ENCODE measurements at places on chromosomes 2 and 18.

- DNase-seq, result no peak
Observed at GRCh38 chr18:30192216-30192615, 850.3 kb downstream of the DSC3 start.

GRCh38 chr2:179825494-179825893 is 35.9 kb downstream of the ZNF385B start:
- no peak for DNase-seq

GRCh38 chr2:33791625-33792024 is 192.5 kb upstream of the FAM98A start:
- DNase-seq, result no peak

DNA sequence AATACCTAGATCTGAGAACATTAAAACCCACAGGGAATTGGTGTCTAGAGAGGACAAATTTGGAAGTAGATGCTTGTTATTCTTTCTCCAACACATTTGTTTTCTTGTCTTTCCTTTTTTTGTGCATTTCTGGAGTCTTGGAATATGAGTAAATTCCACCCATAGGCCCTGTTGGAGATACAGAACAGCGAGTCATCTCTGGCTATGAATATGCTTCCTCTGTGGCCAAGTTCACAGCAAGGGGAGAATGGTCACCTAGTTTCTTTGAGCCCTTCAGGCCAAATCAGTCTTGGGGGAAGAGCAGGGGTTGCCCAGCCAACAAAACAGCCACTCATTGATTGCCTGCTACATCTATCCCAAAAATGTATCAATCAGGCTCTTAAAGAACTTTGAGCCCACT is 31.3 kb downstream of the SP140L start:
- DNase-seq, result no peak

GRCh38 chr18:3451989-3452749 is 2.2 kb downstream of the TGIF1 start:
- peak; percentile 65 for DNase-seq

DNA sequence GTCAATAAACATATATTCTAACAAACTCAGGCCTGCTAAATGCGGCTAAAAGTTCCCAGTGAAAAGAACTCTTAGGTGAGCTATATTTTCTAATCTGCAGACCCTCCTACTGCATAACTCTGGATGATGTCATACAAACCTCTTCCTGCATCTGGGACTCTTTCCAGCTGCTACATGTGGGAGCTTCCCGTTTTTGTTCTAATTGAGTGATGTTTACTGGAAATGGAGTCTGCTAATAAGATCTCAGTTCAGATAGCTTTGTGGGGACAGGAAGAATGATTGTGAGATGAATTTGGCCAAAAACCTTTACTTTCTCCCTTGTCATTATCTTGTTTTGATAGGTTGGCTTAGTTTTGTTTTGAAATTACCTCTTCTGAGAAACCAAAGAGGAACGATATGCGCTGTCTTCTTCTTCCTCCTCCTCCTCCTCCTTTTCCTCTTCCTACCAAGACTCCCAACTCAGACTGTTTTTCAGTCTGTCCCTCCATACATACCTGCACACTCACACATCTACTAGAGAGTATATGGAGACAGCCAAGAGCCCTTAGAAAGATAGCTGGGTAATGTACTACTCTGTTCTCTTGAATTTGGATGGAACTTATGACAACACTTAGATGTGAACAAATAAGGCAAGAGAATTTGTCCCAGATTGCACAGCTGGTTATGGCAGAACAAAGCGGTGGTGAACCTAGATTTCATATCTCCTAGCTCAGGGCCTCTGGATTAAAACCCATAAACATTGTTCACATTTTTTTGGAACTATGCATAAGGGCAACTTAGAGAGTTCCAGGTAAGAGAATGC is 39.8 kb upstream of the AAK1 start:
- peak; percentile 80 for DNase-seq

GRCh38 chr2:198546122-198546521 is 741.7 kb downstream of the PLCL1 start:
- DNase-seq, result no peak

GRCh38 chr2:25032094-25032493 is 9.8 kb upstream of the EFR3B start:
- no peak for DNase-seq

DNA sequence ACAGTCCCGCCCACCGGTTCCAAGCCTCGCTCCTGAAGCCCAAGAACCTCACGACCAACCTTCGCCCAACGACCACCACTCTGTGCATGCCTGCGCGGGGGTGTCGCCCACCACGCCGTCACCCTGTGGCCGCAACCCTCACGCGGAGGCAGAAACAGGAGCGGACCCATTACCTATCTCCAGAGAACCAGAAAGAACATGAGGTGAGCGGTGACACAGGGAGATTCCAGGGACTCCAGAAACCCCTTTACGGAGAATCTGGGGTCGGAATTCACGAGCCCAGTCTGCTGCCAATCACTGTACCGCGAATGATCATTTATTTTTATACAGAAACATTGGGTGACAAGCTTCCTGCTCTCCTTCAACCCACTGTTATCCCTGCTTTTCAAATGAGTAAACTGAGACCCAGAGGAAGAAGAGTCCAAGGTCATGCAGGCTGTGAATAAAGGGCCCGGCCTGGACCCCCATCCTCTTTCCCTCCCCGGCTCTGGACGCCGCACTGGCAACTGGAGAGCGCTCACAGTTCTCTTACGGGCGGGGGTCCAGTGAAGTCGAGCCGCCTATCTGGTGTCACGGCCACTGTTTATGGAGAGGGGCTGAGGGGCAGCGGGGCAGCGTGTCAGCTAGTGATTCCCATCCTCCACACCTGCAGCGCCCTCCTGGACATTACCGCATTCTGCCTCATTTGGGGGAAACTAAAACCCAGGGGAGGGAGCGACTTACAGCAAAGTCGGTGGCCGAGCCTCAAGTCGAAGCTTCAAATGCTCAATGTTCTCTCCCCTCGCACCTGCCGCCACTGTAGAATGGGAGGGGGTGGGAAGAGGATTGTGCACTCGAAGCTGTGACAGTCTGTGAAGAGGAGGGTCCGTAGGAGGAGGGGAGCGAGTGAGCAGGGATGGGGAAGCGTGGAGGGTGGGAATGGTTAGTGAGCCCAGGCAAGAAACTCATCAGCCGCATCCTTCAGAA is 723 bp upstream of the SLC30A3 start:
- DNase-seq, result no peak

DNA sequence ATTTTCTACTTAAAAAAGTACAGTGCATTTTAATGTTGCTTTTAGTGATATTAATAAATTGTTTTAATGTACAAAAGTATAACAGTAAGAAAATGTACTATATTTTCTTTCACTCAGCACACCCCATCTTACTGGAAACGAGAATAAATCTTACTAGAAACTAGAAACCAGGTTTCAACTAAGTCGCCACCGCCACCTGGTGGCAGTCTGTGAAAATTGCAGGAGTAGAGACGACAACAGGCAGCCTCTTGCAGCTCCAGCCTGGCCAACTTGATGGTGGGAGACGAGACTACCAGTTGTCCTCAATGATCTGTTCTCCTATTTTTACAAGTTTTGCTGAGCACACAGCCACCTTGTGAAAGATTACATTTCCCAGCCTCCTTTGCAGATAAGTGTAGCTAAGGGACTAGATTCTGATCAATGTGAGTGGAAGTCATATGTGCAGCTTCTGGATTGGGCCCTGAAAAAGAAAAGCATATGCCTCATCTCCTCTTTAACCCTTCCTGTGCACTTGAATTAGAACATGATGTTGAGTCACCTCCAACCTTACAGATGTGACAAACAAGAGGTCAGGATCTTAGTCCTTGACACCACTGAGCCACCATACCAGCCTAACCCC is 8.7 kb downstream of the OTOF start:
- DNase-seq, result no peak

GRCh38 chr2:196046123-196046917 is 22.3 kb downstream of the DNAH7 start:
- no peak for DNase-seq

- no peak for DNase-seq
Observed at GRCh38 chr2:26623541-26624495, 17.3 kb downstream of the CIB4 start.

GRCh38 chr2:37872192-37872750 is 52.8 kb upstream of the RMDN2 start:
- no peak for DNase-seq

DNA sequence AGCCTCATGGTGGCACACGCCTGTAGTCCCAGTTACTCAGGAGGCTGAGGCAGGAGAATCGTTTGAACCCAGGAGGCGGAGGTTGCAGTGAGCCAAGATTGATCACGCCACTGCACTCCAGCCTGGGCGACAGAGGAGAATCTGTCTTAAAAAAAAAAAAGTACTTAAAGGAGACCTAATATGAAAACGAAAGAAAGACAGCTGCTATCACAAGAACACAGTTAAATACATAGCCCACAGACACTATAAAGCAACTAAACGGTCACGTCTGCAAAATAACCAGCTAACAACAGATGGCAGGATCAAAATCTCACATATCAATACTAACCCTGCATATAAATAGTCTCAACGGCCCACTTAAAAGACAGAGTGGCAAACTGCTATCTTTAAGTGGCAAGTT is 43.9 kb upstream of the TACR1 start:
- DNase-seq, result no peak

DNA sequence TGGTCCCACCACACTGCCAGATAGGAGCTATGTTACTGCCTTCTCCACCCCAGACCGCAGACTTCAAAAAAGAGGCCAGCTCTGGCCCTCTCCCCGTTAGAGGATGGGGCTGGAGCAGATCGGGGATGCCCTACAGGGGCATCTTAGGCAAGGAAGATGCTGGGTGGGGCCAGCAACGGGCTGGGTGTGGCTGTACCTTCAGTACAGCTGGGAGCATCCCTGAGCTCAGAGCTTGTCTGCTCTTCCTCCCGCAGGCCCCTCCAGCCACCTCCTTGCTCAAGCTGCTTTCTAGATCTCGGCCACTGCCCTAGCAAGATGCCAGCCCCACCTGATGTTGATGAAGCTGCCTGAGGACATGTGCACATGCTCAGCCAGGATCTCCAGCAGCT is 9.8 kb downstream of the PTPRN start:
- DNase-seq, result no peak

GRCh38 chr18:8779251-8779650 is 73.9 kb downstream of the MTCL1 start:
- no peak for DNase-seq

GRCh38 chr2:237874585-237875161 is 15.2 kb downstream of the RAMP1 start:
- peak; percentile 36 for DNase-seq

GRCh38 chr2:119846021-119846420 is 86.3 kb downstream of the PTPN4 start:
- no peak for DNase-seq

GRCh38 chr2:158045362-158045761 is 56.3 kb upstream of the UPP2 start:
- no peak for DNase-seq

DNA sequence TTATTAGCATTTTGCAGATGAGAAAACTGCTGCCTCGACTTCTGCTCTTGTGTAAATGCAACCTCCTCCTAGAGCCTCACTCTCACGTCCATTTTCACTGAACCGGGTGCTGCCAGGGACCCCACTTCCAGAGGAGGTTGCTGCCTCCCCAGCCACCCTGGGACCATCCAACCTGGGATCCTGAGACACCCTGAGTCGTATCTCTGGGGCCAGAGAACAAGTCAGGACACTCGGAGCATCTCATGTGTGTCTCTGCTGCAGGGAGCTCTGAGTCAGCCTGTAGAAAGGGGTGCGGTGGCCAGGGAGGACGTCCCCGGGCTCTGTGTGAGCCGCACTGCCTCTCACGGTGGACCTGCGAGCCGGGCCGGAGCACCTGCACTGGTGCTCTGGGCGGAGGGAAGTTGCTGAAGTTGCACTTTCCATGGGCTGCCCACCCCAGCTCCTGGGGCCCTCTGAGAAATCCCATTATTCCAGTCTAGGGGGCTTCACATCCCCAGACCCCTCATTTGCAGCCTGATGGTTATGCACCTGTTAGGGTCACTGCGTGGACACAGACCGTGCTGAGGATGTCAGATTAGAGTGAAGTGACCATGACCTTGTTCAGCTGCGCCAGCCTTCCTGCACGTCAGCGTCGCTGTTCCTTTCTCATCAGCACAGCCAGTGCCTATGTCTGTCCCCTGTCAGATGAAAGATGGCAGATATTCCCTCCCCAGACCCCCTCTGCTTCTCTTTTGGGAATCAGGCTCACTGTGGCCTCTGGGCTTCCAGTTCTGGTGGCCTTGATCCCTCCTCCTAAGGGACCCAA is 230.4 kb downstream of the KLHL29 start:
- DNase-seq, result no peak

DNA sequence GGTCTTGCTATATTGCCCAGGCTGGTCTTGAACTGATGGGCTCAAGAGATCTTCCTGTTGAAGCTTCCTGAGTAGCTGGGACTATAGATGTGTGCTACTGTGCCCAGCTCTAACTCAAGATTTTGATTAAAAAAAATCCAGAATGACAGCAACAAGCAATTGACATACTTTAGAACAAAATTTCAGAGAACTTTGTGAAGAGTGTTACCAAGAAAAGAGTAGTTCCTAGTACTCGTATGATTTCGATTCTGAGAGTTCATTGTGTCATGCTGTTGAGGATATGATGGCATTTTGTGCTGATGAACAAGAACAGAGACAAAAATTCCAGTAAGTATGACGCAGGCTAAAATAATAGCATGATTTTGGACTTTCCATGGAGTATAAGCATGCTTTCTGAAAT is 90.2 kb upstream of the TWSG1 start:
- DNase-seq, result no peak

- peak; percentile 3 for DNase-seq
Observed at GRCh38 chr2:11676640-11677039, 6.6 kb upstream of the NTSR2 start.

DNA sequence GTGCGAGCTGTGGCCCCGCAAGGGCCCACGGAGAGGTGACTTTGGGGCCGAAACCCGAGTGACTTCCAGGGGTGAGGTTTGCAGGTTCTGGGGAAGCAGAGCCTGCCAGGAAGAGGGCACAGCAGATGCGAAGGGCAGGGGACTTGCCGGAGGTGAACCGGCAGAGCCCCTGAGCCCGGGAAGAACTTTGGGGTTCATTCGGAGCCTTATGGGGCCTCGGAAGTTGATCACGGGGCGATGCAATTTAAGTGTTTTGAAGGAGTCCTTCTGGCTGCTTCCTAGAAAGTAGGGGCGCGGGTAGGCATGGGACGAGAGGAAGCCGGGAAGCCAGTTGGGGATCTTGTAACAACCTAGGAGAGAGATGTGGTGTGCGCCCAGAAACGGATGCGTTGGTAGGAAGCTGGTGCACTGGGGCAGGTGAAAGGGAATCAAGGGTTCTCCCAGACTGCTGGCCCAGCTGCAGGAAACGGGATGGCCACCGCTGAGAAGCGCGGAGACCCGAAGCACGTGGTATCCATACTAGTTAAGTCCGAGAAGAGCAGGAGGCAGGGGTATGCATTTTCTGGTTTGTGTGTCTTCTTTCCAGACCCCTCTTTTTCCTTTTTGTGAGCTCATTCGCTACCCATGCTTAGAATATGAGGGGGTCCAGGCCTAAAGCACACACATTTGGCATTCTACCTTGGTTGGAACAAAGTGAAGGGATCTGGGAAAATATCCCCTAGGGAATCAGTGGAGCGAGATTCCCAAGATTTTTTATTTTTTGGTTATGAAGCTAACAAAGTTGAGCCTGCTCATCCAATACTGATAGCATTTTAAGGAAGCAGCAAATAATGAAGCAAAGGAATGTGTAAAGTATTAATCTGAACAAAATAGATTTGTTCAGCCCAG is 758 bp downstream of the SCLY start:
- peak; percentile 29 for DNase-seq

- no peak for DNase-seq
Observed at GRCh38 chr2:95299961-95300360, 2.8 kb downstream of the KCNIP3 start.

GRCh38 chr2:78029392-78029995 is 507.3 kb upstream of the LRRTM4 start:
- DNase-seq, result no peak

All from uterus (tissue), 4 donors.